NCI-H1436 treated with DMSO at 0.1 percent for 48 hours (cell line): ENCODE measurements at places on chromosomes 6 and 20.

DNA sequence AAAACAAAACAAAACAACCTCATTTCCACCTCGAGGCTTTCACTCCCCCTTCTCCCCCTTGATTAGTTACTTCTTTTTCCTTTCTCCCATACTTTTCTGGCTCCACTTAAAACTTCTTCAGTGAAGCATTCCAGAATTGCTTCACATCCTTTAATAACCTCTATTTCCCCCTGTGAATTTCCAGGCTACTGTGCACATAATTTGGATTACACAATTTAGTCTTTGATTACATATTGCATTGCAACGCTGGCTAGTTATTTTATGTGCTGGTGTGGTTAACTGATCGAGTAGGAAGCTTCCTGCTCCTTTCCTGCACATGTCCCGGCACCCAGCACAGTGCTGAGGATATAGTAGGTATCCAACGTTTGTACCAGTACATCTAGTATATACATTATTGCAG, 28.1 kb upstream of the EEF1E1 start:
- DNase-seq, result no peak

DNA sequence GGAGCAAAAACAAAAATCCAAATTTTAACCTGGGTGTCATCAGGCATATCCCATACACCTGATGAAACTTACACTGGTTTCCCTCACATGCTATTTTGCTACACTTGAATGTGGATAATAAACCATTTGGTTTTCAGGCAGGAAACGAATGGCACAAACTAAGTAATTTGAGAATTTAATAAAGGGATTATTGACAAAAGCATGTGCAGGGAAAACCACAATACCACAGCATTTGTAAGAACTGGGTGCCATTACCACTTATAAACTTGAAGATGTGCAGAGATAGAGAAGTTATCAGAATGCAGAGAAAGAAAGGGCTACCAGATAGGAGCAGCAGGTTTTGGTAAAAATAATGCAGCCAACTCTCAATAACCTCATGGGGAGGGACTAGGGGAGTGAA, 151.2 kb downstream of the RFX6 start:
- DNase-seq, result no peak

DNA sequence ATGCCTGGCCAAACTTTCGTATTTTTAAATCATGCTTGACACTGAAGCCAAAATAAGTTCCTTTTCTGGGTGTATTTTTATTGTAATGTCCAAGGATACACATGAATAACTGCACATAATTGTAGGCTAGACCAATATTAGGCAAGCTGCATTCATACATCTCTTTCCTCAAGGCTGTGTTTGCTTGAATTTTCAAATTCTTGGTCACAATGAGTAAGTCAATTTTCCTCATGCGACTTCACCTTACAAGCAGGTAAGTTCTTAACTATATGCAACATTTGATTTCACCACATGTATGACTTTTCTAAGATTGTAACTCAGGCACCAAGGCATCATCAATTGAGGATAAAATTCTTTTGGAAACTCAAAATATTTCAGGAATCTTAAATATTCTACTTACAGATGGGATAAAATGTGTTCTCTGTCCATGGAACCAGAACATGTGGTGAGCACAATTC, 112.4 kb upstream of the ZNF217 start:
- DNase-seq, result no peak

- DNase-seq, result no peak
Observed at GRCh38 chr6:142906945-142907470, 38.0 kb downstream of the HIVEP2 start.

DNA sequence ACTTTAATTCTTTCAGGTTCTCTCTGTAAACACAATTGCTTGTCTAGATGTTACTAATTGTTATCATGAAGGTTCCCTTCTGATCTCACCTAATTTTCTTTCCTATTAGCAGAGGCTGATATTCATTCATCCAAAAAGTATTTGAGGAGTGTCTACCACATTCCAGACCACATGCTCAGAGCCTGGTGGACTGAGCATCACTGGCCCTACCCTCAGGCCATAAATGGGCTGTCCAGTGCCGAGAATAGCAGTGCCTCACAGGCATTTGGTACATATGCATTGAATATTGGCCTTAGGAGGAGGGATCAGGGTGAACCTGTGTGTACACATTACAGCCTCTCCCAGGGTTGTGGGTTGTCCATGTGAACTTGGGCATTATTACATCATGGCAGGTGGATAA, 40.4 kb upstream of the PRELID3B start:
- DNase-seq, result no peak

DNA sequence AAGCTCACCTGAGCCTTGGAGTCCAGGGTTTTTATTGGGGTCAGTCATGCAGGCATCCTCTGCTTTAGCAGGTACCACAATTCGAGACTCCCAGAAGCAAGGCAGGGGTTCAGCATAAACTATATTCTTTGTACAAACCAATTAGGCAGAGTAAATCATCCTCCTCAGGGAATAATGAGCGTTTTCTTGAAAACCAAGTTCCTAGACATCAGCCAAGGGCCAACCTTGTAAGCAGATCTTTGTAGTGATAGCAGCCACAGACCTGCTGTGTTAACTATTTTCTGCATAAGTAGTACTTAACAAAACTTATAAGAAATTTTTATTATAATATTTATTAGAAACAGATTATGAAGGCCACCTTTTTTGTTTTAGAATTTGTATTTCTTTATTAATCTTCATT, 74.7 kb downstream of the STXBP5 start:
- no peak for DNase-seq

GRCh38 chr6:8879334-8879733, 444.0 kb upstream of the SLC35B3 start:
- no peak for DNase-seq

DNA sequence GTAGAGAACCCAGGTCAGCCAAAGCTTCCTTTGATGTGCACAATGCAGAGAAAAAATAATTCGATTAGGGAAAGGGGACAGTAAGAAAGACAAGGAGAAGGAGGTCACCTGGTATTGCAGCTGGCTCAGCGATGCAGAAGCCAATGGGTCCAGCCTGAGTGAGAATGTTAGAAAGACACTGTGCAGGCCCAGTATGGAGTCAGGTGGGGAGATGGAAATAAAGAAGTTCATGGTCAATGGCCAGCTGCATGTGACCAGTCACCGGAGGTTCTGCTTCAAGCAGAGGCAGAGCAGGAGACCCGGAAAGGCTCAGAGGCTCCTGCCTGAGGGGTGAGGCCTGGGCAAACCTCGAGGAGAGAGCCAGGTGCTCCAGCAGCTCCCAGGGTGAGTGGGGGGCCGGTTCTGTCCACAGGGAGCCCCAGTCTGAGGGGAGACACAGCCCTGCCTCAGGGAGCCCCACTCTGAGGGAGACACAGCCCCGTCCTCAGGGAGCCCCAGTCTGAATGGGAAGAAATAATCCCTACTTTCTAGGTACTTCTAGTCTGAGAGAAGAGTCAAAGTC, 51.3 kb downstream of the LRFN2 start:
- DNase-seq, result no peak

- DNase-seq, result no peak
Observed at GRCh38 chr20:1792274-1792673, 102.9 kb upstream of the SIRPA start.

DNA sequence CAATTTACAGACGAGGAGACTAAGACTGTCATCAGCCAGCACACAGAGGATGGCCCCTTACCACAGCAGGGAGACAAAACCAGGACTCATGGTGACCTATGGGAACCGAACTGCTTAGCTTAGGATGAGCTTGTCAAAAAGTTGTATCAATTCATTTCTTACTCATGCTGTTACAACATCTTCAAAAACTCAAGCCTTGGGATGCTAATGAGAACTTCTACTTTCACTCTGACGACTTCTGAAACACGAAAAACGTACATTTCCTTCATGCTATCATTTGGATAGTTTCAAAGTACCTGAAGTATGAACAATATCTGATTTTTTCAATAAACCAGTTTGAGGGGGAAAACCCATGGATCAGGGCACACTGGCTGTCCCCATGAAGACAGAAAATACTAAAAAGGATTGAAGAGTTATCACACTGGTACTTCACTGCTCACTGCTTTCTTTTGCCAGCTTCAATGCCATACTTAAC, 31.9 kb downstream of the HIVEP2 start:
- no peak for DNase-seq

DNA sequence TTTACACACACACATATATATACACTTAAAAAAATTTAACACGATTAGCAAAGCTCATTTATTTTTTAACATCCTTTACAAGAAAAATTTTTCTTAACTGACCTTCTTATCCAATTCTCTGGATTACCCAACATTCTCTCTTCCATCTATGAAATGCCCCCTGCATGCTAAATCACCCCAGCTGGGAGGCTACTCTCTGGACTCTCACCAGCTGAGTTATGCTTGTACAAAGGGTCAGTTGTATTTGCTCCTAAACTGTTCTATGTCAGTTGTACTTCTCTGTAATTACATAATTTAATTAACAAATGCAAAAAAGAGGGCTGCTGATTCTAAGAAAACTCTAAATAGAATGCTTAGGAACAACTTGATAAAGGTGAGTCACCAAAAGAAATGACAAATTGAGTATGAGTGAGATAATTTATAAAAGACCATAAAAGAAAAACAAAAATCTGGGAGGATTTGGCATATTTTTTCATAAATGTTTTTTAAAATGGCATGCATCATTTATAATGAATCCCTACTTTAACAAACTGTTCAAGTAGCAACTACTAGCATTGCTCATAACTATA, 120.5 kb downstream of the KIF13A start:
- DNase-seq, result no peak

GRCh38 chr20:44020406-44021148, 105.9 kb downstream of the TOX2 start:
- DNase-seq, result no peak

DNA sequence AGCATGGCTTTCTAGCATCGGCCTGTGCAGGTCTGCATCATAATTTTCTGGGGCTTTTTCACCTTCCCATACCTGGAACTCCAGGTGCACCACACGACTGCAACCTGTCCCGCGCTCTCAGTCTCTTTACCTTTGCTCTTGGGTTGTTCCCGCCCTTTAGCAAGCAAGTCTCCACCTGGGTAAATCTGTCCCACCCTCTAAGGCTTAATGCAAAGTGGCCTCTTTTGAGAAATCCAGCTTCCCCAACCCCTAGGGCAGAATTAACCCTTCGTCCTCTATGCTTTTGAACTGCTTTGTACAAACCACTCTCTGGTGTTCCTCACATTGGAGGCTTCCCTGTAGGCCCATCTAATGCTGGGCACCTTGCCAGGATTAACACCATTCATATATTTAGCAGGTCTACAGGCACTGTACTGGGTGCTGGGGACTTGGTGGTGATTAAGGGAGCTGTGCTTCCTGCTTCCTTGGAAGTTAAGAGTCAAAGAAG, 2.8 kb downstream of the ITPR3 start:
- DNase-seq, result no peak

GRCh38 chr6:43921548-43922425, 151.8 kb downstream of the VEGFA start:
- no peak for DNase-seq

- DNase-seq, result no peak
Observed at GRCh38 chr6:150877928-150878327, 12.4 kb downstream of the MTHFD1L start.

- no peak for DNase-seq
Observed at GRCh38 chr20:62025832-62026563, 39.7 kb downstream of the TAF4 start.

- DNase-seq, result no peak
Observed at GRCh38 chr6:24909241-24910216, 26.2 kb downstream of the RIPOR2 start.

GRCh38 chr6:20403766-20404640, 2.3 kb downstream of the E2F3 start:
- DNase-seq, result no peak

GRCh38 chr20:14341801-14342200, 4.4 kb upstream of the FLRT3 start:
- no peak for DNase-seq

- no peak for DNase-seq
Observed at GRCh38 chr20:52349806-52350205, 158.2 kb upstream of the ZFP64 start.

- DNase-seq, result no peak
Observed at GRCh38 chr6:28923318-28924102, at the start of gene TRIM27. TRIM27 (minus strand) TSS chr6:28923985; CDS start chr6:28923632, 353 bp downstream.

DNA sequence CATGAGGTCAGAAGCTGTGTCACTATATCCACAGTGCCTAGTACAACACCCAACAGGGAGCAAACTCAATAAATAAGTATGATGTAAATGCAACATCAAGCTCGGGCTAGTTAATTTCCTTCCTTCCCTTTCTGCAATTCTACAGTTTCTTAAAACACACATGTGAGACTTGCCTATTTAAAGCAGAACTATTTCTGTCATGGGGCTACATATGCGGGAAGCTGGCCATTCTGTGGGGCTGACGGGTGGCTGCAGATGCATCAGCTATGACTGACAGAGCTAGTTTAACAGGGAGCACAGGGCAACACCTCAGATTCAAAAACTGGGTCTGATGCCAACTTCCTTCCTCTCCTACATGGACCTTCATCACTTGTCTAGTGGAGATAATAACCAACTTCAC, 118.1 kb upstream of the ENPP5 start:
- no peak for DNase-seq

- no peak for DNase-seq
Observed at GRCh38 chr6:157531169-157531985, 150.4 kb downstream of the ZDHHC14 start.

DNA sequence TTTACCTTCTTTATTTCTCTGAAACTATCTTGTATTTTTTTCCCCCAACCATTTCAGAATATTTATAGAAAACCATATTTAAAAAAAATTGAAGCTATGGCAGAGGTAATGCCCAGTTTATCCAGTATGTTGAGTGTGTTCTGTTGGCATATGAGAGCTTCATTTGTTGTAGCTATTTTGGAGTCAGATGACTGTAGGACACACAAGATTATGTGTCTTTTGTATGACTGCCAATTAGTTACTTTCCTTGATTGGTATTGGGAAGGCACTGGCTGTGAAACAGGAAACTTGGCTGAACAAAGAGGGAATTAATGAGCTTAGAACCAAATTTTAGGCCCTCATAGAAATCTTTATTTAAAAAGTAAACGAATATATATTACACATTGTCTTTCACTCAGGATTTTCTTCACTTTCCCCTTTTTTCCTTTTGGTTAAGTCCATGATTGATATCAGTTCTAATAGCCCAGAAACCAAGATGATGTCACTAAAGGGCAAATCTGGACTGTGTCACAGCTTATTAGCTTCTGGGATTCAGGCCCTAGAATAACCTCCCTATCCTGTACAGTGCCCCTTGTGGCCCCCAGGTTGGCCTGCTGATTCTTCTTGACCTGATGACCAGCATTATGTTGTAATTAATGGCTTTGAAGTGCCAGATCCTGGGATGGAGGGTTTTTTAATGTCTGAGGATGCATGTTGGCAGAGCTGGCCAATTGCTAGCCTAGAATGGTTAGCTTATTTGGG, 10.1 kb downstream of the CDC5L start:
- no peak for DNase-seq

DNA sequence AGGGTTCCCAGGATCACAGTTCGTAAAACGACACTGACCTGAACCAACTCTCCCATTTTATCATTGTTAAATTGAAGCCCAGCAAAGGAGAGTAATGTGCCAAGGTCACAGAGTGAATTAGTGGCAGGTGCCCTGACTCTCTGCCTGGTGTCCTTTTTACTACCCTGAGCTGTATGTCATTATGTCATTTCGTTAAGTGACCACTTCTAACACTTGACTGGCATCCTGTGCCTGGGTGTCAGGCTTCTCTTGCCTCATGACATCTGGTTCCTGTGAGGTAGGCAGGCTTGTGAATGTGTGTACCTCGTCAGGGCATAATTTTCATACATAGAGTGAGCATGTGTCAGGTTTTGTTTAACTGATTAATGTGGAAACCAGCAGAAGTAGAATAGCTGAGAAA, 48.6 kb downstream of the RALY start:
- no peak for DNase-seq
